GM12892 (cell line): ENCODE measurements at places on chromosomes 2 and 18.

GRCh38 chr2:24489465-24490180 is 1.4 kb upstream of the NCOA1 start:
- no peak for DNase-seq

DNA sequence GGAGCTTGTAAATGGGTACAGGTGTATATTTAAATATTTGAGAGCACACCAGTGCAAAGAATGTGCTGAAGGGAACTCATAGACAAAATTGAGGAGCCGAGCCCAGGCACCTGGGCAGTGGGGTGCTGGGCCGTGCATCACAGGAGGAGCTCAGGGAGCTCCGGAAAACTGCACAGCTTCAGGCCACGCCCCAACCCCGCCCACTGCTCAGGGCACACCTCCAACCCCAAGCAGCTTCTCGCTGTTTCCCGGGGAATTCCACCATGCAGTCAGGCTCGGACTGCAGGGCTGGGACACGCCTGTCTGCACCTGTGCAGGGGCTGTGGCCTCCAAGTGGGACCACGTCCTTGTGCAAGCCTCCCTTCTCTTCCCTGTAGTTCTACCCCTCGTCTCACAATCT is 243.0 kb downstream of the HDAC4 start:
- no peak for DNase-seq

DNA sequence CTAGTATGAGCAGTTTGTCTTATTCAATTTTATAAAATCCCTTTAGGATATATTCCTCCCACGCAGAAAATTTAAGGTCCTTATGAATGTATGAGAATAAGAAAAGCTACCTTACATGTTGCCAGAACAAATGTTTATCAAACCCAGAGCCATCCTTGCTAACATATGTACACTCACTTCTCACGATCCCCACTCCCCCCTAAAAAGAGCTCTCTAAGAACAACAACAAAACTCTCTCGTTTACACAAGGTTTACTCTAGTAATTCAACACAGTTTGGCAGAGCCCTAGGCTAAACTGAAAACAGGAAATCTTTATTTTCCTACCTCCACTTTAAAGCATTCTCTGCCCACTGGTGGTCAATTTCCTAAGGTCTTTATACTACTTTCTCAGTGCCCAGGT is 504.9 kb downstream of the ZEB2 start:
- no peak for DNase-seq

DNA sequence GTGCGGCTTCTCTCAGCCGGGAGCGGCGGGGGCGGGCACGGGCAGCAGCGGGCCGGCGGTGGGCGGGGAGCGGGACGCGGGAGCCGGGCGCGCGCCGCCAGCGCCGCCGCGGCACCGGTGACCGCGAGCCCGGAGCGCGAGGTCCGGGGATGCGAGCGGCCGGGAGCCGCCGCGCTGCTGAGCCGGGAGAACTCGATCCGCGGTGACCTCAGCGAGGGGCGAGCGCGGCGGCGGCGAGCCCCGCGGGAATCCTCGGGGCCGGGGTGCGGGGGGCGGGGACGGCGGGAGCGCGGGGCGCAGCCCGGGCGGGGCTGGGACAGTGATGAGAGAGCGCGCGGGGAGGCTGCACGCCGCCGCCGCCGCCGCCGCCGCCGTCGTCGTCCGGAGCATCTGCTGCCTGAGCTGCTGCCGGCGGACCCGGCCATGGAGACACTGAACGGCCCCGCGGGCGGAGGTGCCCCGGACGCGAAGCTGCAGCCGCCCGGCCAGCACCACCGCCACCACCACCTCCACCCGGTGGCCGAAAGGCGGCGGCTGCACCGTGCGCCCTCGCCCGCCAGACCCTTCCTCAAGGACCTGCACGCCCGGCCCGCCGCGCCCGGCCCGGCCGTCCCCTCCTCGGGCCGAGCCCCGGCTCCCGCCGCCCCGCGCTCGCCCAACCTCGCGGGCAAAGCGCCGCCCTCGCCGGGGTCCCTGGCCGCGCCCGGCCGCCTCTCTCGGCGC is at the start of gene MTCL1:
MTCL1 (plus strand) TSS at position 319 of the 723 bp plus-strand sequence; CDS start at position 424, 105 bp downstream.
- DNase-seq, result peak; percentile 62

- DNase-seq, result no peak
Observed at GRCh38 chr18:24181806-24182205, 42.9 kb downstream of the CABYR start.

DNA sequence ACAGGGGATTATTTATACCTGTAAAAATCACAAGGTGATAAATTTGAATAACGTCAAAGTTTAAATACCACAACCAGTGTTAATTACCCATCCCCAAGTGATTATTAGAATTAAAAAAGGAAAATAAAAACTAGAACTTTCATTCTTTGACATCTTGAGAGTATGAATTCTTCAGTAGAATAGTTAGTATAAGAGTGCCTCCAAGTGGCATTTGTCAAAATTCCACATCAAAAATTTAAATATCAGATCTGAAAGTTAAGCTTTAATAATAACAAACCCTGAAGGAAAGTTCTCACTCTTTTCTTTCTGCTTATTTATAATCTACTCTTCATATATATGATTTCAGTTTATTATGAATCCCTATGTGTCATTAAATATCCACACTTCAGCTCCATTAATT is 273.7 kb upstream of the KYNU start:
- no peak for DNase-seq

DNA sequence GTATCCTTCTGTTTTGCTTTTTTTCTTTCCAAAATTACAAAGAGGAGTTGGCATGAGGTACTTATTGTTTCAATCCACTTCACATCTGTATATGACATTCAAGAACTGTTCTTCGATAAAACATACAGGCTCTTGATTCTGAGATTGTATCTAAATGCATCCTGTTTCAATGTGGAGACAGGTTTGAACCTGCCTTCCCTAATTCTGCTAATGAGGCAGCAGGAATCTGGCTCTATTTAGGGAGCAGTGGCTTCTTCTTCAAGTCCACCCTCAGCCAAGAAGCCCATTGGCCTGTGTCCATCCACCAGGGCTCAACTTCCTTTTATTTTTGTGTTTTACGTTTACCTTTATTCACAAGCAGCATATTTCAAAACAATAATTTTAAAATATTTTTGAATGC is 84.8 kb upstream of the PIK3C3 start:
- DNase-seq, result no peak
